Breast epithelium (tissue), 4 donors: ENCODE measurements at places on chromosomes 4 and X. TPM values are rescaled to one million over a fixed set of nuclear protein-coding genes. Genes with fewer than 3 reads are reported as not detected.

DNA sequence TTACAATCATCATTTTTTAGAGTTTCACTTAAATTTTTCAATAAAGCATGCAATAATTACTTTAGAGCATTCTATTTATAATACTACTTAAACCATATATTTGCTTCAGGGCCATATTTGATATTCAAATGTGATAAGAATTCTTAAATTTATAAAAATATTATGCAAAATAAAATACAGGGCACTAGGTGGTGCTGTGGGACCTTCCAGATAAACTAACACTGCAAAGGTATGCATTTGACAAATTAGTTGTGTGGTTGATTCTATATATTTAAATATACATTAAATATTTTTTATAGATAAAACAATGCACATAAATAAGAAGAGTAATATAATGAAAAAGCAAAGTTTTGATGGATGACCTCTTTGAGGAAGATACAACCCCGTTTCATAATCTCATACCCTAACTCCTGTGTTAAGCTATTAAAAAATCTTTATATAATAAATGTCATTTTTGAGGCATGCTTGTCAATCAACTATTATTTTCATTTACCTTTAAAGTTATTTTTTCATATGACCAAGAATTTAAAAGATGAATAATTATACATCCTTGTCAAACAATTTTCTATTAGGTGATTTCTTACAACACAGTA is 128.4 kb downstream of the REELD1 start:
- DNase-seq: no peak
- no peaks in the 10 kb centered on the region for H3K36me3 ChIP-seq
- H3K27ac ChIP-seq: no peak overlapping the region
- H3K27me3 ChIP-seq: no peaks in the 10 kb centered on the region

GRCh38 chr4:55635741-55636655 is at the start of gene NMU:
TSS of gene NMU (minus strand) at chr4:55636298. CDS start at chr4:55636192, 106 bp downstream.
- H3K27me3 ChIP-seq: no peaks in the 10 kb centered on the region
- no peak within 1 kb of the TSS for H3K27ac ChIP-seq
- no peaks in the 10 kb centered on the region for H3K4me1 ChIP-seq
- DNase-seq: no peak
- H3K4me3 ChIP-seq: peak within 1 kb of the TSS; percentile 27
- H3K36me3 ChIP-seq: no peaks in the 10 kb centered on the region

RBM3 gene
- total RNA-seq: 328 TPM

DAPP1 gene
- total RNA-seq: 4.9 TPM

CORIN gene
- 1.6 TPM for total RNA-seq
